ENCODE measurements at places on chromosomes 11 and 22.
A peak's percentile ranks its signal among the peaks of the same experiment; 100 is the strongest.

DNA sequence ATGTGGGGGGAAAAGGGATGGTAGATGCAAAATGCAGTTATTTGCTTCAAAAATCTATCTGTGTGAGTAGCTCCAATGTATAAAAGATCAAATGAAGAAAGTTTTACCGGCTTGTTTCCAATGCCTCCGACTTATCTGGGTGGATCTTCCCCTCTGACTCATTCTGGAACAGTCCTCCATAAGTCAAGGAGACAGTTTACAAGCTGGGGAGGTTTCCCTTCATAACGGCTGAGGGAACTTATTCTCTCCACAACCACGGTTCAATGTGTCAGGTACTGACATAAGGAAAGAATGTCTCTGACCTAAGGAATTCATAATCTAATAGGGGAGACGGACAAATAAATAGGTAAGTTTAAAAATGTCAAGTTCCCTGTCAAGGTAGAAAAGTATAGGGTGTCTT, 49.7 kb upstream of the BIRC3 start:
- no peak for DNase-seq

DNA sequence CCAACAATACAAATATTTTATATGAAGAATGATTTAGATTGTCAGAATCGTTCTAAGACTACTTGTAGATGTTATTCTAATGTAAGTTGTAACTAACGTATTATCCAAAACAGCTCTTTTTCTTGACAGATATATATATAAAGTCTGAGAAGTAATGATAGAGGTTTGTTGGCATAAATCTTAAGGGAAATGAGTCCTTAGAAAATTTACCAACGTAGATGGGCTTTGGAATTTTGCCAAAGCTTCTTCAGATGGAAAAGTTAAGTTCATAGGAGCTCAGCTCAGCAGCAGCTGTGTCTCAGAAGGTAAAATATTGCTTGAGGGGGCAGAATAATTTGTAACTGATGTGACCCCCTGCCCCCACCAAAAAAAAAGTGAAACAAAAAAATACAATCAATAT, 66.7 kb downstream of the BID start:
- no peak for DNase-seq

- DNase-seq, result no peak
Measured at GRCh38 chr11:125799808-125800207, 11.9 kb downstream of the PATE3 start.

- DNase-seq, result no peak
Measured at GRCh38 chr11:3040881-3041280, 16.3 kb downstream of the CARS1 start.

GRCh38 chr11:10784232-10785145, 24.2 kb downstream of the EIF4G2 start:
- DNase-seq, result no peak

DNA sequence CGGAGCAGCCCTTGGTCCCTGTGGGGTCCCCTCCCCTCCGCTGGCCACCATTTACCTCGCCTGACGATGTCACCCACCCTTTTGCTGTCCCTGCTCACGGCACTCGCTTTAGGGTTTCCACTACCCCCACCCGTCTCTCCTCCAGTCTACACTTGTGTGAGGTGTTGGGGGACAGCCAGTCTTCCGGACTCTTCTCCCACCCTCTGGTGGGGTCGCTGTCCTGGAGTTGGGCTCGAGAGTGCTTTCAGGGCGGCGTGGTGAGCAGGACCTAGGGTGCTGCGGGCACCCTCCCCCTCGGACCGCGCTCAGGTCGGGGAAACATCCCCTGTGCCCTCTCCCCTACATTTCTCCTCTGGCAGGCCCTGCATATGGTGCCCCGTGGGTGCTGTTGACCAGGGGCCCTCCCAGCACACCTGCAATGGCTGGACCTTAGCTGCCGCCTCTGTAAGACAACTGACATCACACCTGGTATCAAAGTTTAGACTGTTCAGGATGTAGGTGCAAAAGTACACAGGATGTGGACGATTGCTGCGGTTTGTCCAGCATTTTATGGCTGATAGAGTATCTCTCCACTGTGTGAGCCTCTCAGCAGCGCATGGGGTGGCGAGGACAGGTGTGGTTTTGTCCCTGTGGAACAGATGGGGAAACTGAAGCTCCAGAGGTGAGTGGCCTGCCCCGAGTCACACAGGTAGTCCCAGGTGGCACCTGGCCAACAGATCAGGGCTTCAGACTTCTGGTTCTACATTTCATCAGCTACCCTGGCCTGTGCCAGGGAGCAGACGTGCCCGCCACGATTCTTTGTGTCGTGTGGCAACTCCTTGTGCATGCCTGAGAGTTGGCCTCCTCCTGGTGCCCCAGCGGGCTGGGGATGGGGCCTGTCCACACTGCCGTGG, 1.2 kb downstream of the GRK2 start:
- no peak for DNase-seq

DNA sequence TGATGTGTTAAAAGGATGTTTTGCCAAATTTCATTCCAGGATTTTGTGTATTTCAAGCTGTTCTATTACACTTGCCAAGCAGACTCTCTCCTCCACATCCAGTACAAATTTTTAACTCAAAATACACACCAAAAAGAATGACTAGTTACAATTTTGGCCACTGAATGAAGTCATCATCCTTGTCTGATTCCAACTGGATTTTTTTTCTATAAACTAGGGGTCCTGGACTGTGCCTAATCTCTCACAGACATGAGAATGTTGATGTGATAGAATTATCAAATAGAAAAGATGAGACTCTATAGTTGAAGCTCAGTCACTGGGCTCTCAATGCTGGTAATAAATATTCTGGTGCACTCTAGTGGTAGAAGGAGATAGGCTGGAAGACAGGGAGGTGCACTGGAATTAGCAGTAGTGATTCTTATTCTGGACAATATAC, 85.8 kb downstream of the FANCF start:
- no peak for DNase-seq

- no peak for DNase-seq
Measured at GRCh38 chr11:445765-446588, 4.1 kb upstream of the PTDSS2 start.

- no peak for DNase-seq
Measured at GRCh38 chr11:38530226-38530625, 1932.2 kb upstream of the RAG2 start.

- no peak for DNase-seq
Measured at GRCh38 chr11:66070604-66071380, 720 bp downstream of the PACS1 start.

DNA sequence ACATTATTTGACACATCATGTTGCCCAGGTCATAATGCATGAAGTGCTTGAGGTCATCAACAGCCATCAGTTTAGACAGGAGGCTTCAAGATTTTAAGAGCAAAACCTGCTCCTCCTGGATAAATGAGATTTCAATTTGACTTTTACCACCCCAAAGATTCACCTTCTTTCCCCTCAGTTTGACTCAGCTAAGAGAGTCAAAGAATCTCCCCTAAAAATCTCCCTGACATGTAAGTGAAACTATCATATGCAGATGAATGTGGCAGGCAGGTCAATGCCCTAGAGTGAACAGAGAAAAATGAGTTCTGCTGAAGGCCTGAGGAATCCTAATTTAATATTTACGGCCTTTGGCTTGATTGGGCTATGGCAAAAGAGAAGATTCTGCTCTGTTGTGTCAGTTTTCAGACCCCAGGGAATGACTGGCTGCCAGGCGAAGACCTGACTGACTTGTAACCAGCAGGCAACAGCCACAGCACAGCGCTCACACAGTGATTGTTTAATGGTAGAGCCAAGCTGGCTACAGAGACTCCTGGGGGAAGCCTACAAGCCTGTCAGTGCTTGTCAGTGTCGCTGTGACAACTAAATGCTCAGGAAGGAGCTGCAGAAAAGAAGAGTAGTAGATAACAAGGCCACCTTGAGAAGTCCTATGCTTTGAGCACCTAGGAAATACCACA, 491.2 kb upstream of the LRRC4C start:
- DNase-seq, result no peak

GRCh38 chr11:47879259-47880158, 31.4 kb upstream of the NUP160 start:
- no peak for DNase-seq

GRCh38 chr11:60977836-60978235, 6.4 kb downstream of the CD6 start:
- DNase-seq, result no peak

- no peak for DNase-seq
Measured at GRCh38 chr11:122077459-122077858, 38.6 kb downstream of the BLID start.

DNA sequence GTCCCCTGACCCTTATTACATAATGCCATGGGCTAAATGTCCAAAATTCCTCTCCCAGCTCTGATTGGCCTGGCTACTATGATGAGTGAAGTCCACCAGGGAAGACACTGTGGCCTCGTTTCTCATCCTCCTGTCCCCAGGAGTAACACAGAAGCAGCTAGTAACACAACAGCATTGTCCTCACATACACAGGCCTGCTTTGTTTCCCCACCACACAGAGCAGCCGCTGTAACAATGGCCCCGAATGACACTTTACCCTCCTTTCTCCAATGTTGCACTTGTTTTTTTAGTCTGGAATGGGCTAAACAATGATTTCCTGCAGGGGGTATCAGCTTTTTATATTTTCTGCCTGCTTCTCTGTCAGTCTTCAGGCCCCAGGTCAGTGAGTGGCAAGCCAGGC, at the start of gene PRR5L:
TSS of gene PRR5L (plus strand) at position 363 of the 400 bp plus-strand sequence. CDS start 104,834 bp downstream, outside the sequence.
- no peak for DNase-seq

GRCh38 chr11:18865261-18865660, 73.7 kb upstream of the PTPN5 start:
- no peak for DNase-seq

DNA sequence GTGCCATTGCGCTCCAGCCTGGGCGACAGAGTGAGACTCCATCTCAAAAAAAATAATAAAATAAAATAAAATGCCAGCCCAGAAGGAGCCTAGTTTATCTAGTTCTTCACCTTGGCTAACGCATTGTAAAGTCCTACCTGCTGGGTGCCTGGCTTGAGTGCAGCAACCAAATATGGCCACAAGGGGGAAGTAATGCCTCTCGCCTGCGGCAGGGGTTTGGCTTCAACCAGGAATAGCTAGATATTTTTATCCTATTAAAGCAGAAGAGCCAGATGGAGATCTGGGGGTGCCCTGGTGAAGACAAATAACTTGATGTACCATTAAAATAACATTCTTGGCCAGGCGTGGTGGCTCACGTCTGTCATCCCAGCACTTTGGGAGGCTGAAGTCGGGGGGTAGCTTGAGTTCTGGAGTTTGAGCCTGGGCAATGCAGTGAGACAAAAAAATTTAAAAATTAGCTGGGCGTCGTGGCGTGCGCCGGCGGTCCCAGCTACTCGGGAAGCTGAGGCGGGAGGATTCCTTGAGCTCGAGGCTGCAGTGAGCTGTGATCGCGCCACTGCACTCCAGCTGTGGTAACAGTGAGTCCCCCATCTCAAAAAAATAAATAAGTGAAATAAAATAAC, 20.6 kb upstream of the PLEKHB1 start:
- peak; percentile 43 for DNase-seq

GRCh38 chr11:110948112-110948511, 235.9 kb upstream of the ARHGAP20 start:
- no peak for DNase-seq

DNA sequence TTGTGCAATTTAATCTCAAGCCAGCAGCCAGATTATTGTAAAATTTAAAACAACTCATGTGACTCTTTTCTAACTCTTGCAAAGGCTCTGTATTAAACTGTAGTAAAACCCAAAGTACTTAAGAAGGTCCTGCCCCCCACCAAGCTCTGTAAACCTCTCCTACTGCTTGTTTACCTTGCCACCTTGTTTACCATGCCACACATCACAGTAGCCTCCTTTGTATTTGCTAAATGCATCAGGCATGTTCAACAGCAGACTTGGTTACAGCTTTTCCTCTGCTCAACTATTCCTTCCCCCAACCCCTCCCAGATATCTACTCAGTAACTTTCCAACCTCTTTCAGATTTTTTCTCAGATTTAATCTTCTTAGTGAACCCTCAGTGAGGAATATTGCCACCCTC, 861.6 kb downstream of the METTL15 start:
- DNase-seq, result no peak

GRCh38 chr22:20437613-20438426, at the start of gene SCARF2:
TSS of gene SCARF2 (minus strand) at chr22:20437825. CDS start at chr22:20437754, 71 bp downstream.
- no peak for DNase-seq

- no peak for DNase-seq
Measured at GRCh38 chr11:10310301-10310841, 5.5 kb downstream of the ADM start.

DNA sequence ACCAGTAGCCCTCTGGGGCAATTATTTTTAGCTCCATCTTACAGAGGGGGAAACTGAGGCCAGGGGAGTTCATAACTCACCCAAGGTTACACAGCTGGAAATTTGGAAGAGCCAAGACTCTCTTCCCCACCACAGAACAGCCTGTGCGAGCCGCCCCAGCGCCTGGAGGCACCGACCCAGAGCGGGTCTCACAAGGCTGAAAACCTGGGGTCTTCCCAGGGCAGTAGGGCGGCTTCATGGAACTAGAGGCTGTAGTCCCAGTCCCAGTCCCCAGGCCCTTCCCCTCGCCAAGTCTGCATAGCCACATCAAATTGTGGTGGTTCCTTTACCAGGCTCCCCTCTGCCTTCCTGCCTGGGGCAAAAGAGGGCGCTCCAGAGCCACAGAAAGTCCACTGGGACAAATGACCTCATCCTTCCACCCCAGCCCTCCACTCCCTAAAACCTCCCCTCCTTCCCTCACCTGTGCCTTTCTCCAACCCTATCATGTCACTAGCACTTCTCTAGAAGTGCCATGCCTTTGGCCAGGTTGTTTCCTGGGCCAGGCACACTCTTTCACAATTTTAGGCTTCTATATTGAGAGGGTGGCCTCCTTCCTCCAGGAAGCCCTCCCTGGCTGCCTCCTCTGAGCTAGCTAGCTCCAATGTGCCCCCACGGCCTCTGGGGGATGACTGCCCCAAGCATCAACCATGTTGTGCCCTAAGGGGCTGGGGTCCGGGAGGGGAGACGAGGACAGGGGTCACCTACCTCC, 15.2 kb upstream of the CDC42EP1 start:
- DNase-seq, result peak; percentile 25

DNA sequence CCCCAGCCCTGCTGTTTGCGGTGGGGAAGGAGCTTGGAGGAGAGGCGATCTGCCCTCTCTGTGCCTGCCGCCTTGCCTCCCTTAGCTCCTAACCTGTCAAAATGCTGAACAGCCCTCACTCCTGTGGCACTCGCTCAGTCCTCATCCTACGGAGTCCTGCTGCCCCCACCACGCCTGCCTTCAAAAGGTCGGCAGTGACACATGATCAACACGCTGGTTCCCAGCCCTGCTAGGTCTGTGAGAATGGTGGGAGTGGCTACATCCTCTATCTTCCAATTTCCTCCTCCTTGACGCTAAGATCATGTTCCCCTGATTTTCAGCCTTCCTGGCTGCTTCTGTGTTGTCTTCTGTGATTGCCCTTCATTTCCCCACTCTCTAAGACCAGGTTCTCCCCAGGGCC, 120.2 kb upstream of the TBCEL start:
- DNase-seq, result no peak

GRCh38 chr22:33894515-33894914, 25.8 kb downstream of the LARGE1 start:
- DNase-seq, result no peak

DNA sequence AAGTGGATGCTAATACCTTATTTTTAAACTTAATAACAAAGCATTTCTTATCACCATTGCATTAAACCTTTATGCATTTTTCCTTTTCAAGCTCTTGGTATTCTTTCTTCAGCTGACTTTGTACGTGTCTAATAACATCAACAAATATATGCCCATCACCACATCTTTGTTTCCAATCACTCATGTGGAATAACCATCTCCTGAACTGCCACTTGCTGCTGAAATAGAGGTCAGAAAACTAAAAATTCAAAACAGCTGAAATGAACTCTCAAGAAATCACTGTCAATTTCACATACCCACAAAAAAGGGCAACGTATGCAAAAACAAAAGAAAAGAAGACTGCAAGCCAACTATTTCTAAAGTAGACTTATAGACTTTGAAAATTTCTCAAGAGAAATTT, 7.4 kb downstream of the MSANTD4 start:
- no peak for DNase-seq
